ENCODE measurements at places on chromosomes 11 and 22.

DNA sequence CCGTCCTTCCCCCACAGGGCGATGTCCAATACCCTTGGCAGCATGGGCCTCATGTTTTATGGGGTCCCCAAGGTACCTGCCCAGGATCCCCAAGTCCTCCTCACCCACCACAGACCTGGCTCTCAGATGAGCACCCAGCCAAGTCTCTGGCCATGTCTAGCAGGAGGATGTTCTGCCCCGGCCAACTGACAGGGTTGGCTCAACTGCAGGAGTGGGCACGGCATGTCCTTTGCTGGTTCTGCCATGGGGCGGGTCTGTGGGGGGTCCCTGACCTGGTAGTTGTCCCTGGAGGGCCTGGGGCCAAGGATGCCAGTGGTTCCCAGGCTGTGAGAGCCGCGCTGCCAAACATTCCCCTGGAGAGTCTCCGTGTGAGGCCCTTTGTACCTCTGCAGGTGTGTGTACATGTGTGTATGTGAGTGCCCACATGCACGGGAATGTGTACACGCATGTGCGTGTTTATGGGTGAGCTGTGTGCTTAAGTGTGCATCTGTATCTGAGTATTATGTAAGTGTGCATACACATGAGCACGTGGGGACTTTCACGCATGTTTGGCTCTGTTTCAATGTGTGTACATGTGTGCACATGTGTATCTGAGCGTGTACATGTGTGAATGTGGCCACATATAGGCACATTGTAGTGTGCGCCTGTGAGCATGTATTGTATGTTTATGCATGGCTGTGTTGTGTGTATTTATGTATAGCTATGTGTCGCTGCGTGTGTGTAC is 85.5 kb downstream of the KCNQ1 start:
- DNase-seq, result no peak

DNA sequence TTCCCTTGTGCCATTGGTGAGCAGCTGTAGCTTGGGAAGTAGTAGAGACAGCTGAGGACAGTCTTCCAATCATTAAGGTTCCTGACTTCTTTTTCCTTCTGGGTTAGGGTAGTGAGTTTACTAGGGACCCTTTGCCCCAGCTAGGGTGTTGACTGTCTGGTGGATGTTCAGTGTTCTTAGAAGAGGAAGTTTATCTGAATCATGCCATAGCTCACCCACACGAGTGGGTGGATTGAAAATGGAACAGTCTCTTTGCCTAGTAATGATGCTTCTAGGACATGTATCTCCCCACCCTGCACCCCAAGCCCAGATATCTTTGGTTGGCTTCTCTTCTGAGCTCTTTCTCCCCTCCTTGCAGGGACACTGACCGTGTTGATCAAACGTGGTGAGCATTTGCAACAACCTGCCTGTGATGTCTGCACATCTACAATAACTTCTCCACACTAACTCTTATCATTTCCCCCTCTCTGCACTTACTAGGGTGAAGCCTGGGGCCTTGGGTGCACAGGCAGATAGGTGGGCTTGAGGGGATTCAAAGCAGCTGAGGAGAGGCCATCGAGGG is 57.1 kb upstream of the HORMAD2 start:
- DNase-seq, result no peak

- no peak for DNase-seq
These were observed 6.8 kb upstream of the ALX4 start for GRCh38 chr11:44316659-44317240.

DNA sequence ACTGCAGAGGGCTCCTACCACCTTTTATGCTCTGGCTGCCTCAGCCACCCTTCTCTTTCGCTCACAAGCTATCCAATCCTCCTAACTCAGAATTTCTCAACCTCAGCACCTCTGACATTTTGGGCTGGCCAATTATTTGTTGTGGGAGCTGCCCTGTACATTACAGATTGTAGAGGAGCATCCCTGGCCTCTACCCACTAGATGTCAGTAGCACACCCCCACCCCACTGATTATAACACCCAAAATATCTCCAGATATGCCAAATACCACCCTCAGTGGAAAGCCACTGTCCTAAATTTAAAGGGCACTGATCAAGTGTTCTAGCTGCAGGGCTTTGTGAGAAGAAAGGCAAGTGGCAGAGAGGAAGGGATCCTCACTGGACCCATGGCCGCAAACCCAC is 443.1 kb downstream of the SOX6 start:
- DNase-seq, result no peak

DNA sequence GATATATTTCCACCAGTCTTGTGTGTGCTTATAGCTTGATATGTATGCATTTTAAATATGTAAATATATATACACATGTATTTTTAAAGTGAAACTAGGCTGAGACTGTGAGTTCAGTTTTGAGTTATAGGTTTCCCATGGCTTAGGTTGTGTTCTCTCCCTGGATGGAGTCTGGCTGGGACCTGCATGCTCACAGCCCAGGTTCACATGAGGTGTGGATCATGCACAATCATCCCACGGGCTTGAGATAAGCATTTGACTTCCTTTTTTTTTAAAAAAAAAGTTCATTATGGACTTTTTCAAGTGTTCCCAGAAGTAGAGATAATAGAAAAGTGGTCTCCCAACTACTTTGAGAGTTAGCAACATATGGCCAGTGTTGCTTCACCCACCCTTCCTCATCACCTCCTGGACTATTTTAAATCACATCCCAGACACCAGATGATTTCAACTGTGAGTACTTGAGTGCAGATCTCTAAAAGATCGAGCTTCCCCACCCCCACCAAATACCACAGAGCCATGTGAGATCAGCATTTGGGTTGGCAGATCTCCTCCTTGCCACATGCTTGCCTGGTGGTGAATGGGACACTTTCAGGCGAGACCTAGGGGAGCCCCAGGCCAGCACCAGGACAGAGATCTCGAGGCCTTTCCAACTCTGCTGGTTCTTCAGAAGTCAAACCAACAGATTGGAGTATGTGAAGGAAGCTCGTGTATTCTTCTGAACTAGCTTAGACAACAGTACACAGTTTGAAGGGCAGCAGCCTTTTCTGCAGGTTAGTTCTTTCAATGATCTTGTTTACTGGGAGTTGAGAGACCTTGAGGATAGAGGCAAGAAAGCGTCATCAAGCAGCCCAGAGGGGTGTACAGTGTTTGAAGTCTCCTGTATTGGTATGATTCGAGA is 15.9 kb downstream of the MED15 start:
- DNase-seq, result no peak

- no peak for DNase-seq
These were observed 16.4 kb upstream of the POLD3 start for GRCh38 chr11:74575999-74576398.

DNA sequence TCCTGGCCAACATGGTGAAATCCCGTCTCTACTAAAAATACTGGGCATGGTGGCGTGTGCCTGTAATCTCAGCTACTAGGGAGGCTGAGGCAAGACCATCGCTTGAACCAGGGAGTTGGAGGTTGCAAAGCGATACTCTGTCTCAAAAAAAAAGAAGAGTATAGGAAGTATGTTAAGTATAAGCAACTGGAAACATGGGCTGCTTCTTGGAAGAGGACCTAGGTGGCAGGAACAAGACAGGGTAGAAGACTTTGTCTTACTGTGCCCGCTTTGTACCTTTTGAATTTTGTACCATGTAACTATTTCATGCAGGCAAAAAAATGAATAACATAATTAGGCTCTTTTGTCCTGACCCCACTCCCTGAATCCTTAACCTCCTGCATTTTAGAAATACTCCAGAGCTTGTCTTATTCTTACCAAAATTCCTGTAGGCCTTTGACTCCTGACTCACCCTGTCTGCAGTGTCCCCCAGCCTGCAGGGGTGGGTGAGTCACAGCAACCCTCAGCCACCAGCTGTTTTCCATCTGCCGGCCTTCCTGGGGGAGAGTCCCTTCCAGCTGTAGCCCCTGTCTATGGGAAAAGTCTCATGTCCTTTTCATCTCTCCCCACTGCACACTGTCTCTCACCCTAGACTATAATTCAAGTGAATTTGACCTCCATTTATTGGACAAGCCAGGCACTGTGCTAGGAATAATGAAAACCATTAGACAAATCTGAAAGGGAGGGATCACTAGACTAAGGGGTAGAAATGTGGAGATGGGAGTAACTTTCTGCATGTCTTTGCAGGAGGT is 41.8 kb downstream of the TXN2 start:
- DNase-seq, result no peak

GRCh38 chr11:2092956-2093412 is 46.2 kb downstream of the IGF2 start:
- no peak for DNase-seq

DNA sequence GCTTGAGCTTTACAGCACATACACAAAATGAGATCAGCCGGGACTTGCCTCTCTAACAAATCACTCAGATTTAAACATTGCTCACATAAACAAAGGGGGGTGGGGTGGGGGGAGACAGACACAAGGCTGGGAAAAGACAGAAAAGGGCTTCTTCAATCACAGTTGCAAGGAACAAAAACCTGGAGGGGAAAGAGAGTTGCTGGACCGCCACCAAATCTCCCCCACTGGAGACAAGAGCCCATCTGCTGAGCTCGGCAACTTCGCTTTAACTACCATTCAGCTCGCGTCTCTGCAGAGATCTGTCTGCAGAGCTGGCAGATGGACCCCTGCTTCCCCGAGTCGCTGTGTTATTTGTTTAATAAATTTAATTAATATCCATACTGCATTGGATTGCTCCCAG is 165.0 kb downstream of the RCN1 start:
- DNase-seq, result no peak

DNA sequence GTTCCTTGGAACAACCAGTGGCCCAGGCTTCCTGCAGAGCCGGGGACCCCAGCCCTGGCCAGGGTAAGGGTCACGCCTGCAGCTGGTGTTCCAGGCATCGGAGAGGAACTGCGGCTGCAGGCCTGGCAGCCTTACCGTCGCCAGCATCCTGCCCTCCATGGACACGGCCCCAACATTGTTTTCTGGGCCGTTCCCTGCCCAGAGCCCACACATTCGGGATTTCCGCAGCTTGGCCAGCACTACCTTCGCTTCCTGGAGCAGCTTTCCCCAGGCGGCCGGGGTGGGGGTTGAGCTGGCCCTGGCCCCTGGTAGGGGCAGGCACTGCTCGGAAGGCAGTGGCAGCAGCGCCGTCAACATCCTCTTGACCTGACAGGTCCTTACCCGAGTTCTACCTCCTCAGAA is 17.7 kb downstream of the TXN2 start:
- DNase-seq, result no peak

- DNase-seq, result no peak
These were observed 119.7 kb downstream of the KIRREL3 start for GRCh38 chr11:126880872-126881271.

GRCh38 chr11:11135820-11136476 is 217.1 kb downstream of the CSNK2A3 start:
- no peak for DNase-seq

DNA sequence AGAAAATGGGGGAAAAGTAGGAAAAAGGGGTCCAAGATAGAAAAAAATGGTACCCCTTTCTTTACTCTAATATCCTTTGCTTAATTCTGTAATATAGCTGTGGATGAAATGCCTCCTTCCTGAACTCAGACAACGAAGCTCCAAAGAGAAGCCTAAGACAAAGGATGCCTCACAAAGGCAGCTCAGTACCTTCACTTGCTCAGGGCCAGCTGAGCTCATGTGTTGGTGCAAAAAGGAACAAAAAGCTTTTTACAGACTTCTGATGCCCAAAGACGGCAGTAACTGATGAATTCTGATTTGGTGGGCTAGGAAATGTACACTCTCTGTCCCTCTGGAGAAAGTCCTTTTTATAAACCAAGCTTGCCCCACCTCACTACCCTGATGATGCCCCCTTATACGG is 77.5 kb downstream of the DENND5A start:
- DNase-seq, result no peak

DNA sequence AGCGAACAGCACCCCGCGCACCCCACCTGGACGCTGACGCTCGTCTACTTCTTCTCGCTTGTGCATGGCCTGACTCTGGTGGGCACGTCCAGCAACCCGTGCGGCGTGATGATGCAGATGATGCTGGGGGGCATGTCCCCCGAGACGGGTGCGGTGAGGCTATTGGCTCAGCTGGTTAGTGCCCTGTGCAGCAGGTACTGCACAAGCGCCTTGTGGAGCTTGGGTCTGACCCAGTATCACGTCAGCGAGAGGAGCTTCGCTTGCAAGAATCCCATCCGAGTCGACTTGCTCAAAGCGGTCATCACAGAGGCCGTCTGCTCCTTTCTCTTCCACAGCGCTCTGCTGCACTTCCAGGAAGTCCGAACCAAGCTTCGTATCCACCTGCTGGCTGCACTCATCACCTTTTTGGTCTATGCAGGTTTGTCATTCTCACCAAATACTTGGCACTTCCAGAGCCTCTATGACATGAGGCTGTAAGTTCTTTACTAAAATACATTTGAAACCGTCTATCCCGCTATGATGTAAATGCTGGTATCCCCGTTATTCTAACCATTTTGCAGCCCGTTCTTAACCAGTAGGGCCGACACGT is 535 bp downstream of the AQP11 start:
- no peak for DNase-seq

GRCh38 chr11:45858751-45859398 is 11.6 kb downstream of the CRY2 start:
- DNase-seq, result no peak

DNA sequence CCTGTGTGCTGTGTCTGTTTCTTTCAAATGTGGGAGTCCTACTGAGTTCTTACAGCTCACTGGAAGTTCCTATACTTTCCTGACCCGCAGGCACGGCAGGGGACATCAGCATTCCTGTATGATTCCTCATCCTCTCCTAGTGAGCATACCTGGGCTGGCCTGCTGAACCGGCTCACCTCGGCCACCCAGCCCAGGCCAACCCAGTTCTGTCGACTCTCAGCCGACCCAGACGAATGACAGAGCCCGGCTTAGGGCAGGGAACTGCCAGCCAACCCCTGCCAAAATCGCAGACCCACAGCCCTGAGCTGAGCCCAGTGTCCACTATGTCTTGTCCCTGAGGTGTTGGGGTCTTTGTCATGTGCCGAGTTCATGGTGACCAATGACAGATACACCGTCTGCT is 339.7 kb downstream of the BRD1 start:
- no peak for DNase-seq

DNA sequence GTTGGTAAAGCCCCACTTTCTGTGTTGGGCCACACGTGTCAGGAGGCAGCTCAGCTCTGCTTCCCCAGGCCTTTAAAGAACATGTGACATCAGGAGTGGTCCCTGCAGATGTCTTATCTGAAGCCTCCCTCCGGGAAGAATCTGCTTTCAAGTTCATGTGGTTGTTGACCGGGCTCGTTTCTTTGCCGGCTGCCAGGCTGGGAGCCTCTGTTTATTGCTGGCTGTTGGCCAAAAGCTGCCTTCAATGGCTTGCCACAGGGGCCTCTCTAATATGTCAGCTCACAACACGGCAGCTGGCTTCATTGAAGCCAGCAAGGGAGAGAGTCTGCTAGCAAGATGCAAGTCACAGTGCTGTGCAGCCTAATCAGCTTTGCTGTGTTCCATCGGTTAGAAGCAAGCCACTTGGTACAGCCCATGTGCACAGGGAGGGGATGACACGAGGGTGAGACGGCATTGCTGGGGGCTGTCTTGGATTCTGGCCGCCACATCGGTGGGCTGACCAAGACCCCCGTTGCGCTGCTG is 14.6 kb downstream of the MRGPRF start:
- no peak for DNase-seq
